ENCODE measurements at places on chromosomes 2 and 18. TPM values are rescaled to one million over a fixed set of nuclear protein-coding genes. Genes with fewer than 3 reads are reported as not detected.

DNA sequence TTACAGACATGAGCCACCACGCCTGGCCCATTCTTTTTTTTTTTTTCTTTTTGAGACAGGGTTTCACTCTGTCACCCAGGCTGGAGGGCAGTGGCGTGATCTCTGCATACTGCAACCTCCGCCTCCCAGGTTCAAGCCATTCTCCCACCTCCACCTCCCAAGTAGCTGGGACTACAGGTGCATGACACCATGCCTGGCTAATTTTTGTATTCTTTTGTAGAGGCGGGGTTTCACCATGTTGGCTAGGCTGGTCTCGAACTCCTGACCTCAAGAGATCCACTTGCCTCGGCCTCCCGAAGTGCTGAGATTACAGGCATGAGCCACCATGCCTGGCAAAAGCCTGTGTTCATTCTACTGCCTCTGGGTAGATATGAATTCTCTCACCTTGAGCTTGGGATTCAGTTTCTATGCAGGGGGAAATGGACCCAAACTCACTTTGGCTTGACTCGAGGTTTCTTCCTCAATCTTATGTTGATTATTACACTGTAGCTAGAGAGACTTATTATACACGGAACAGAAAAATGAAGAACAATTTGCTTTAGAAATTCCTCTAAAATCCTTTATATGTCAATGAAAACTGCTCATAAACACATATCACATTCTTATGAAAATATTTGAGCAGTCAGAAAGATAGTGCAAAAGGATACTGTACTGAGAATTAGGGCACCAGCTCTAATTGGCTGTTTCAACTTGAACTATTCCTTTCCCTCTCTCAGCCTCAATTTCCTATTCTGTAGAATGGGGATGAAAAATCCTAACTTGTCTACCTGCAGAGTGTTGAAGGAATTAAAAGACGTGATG is 252.3 kb downstream of the MYCN start:
- H3K36me3 ChIP-seq = no peaks in the 10 kb centered on the region
- no peaks in the 10 kb centered on the region for H3K27me3 ChIP-seq
- H3K4me3 ChIP-seq = no peak overlapping the region
- H3K4me1 ChIP-seq = no peaks in the 10 kb centered on the region
- H3K27ac ChIP-seq = no peak overlapping the region

- DNase-seq = no peak
- H3K27me3 ChIP-seq = peaks cover 26% of the 10 kb centered on the region
- no peak overlapping the region for H3K27ac ChIP-seq
- no peak overlapping the region for H3K4me3 ChIP-seq
Measured at GRCh38 chr2:221589696-221590095, 17.6 kb upstream of the EPHA4 start.

DNA sequence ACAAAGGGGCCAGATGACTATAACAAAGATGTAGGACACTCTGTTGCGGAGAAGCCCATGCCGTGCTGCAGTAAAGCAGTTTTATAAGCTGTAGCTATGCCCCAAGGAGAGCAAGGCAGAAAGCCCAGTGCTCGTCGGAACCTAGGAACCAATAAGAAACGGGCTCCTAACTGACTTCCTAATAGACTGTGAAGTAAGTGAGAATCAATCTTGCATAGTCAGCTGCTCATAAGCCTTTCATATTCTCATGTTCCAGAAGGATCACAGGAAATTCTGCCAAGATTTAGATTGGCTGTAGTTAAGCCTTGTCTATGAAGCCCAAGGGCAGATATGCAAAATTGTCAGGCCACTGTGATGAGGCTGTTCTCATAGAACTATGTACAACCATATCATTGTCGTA is 98.4 kb downstream of the RTTN start:
- no peak overlapping the region for H3K4me3 ChIP-seq
- H3K27ac ChIP-seq = no peak overlapping the region
- no peak for DNase-seq

GRCh38 chr18:9021458-9021857 is 81.0 kb upstream of the NDUFV2 start:
- no peaks in the 10 kb centered on the region for H3K27me3 ChIP-seq
- H3K4me1 ChIP-seq = peaks cover 19% of the 10 kb centered on the region
- no peaks in the 10 kb centered on the region for H3K36me3 ChIP-seq
- H3K27ac ChIP-seq = no peak overlapping the region
- H3K4me3 ChIP-seq = no peak overlapping the region

GRCh38 chr18:59109375-59109774 is 30.3 kb upstream of the SEC11C start:
- no peaks in the 10 kb centered on the region for H3K36me3 ChIP-seq
- H3K27ac ChIP-seq = no peak overlapping the region
- no peaks in the 10 kb centered on the region for H3K4me1 ChIP-seq
- no peak for DNase-seq
- H3K27me3 ChIP-seq = peaks cover 89% of the 10 kb centered on the region

DNA sequence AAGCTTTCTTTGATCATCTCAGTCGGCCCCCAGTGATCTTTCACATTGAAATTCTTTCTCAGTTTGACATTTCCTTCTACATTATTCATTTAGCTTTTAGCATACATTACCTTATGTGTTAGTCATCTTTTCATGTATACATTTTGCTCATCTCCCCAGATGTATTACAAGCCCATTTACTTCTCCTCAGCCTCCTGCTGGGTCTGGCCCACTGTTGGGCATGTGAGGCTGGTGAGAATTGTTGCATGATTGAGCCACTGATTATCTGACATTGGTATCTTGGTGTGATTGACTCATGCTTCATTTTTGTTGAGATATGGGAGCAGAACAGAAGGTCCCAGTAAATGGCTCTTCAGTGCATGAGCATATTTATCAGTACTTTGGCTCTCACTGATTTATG is 300.1 kb upstream of the DDX18 start:
- DNase-seq = no peak
- no peak overlapping the region for H3K27ac ChIP-seq
- no peaks in the 10 kb centered on the region for H3K36me3 ChIP-seq
- no peaks in the 10 kb centered on the region for H3K4me1 ChIP-seq
- H3K4me3 ChIP-seq = no peak overlapping the region
- no peaks in the 10 kb centered on the region for H3K27me3 ChIP-seq

- DNase-seq = no peak
- H3K27ac ChIP-seq = peak overlapping the region; percentile 60
- H3K4me1 ChIP-seq = peaks cover 39% of the 10 kb centered on the region
- no peaks in the 10 kb centered on the region for H3K27me3 ChIP-seq
- H3K4me3 ChIP-seq = no peak overlapping the region
Measured at GRCh38 chr2:39942950-39943349, 163.9 kb upstream of the THUMPD2 start.

- no peaks in the 10 kb centered on the region for H3K27me3 ChIP-seq
- H3K4me1 ChIP-seq = peaks cover 14% of the 10 kb centered on the region
- no peak overlapping the region for H3K4me3 ChIP-seq
- H3K27ac ChIP-seq = peak overlapping the region; percentile 9
Measured at GRCh38 chr2:105885456-105885855, 140.7 kb downstream of the NCK2 start.

- no peaks in the 10 kb centered on the region for H3K4me1 ChIP-seq
- no peaks in the 10 kb centered on the region for H3K36me3 ChIP-seq
- H3K27ac ChIP-seq = no peak overlapping the region
Measured at GRCh38 chr2:8197101-8197500, 484.8 kb upstream of the ID2 start.

- DNase-seq = no peak
- no peak overlapping the region for H3K4me3 ChIP-seq
- peaks cover 3% of the 10 kb centered on the region for H3K4me1 ChIP-seq
- H3K27me3 ChIP-seq = peaks cover 27% of the 10 kb centered on the region
- no peak overlapping the region for H3K27ac ChIP-seq
Measured at GRCh38 chr2:240111253-240111652, 24.9 kb downstream of the COPS9 start.

- H3K4me1 ChIP-seq = peaks cover 44% of the 10 kb centered on the region
- H3K4me3 ChIP-seq = peak overlapping the region; percentile 47
- no peak for DNase-seq
- H3K27ac ChIP-seq = peak overlapping the region; percentile 99
- no peaks in the 10 kb centered on the region for H3K27me3 ChIP-seq
- no peaks in the 10 kb centered on the region for H3K36me3 ChIP-seq
Measured at GRCh38 chr2:74843899-74844298, 10.0 kb downstream of the HK2 start.

GRCh38 chr18:74840492-74841167 is 243.0 kb downstream of the ZNF407 start:
- H3K36me3 ChIP-seq = no peaks in the 10 kb centered on the region
- H3K4me3 ChIP-seq = no peak overlapping the region
- H3K4me1 ChIP-seq = peaks cover 21% of the 10 kb centered on the region

DNA sequence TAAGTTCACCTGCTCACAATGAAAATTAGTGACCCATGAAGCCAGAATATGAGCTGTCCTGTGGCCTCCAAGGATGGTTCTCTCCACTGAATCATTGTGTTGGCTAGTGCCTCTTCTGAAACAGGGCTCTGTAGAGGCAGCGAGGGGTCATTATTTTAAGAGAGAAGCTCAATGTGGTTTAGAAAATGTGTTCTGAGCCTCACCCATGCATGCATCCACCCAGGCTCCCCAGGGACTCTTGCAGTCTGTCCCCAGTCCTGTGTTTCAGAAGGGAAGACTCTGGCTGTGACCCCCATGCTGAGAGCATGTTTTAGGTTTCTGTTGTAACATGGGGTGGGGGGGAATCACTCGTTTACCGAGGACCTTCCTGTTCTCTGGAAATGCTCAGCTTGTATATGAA is 135.2 kb downstream of the RNF144A start:
- H3K4me1 ChIP-seq = no peaks in the 10 kb centered on the region
- no peak for DNase-seq
- no peak overlapping the region for H3K4me3 ChIP-seq
- H3K36me3 ChIP-seq = no peaks in the 10 kb centered on the region

- H3K27ac ChIP-seq = no peak overlapping the region
- H3K4me3 ChIP-seq = no peak overlapping the region
- H3K4me1 ChIP-seq = peaks cover 1% of the 10 kb centered on the region
- peaks cover 4% of the 10 kb centered on the region for H3K27me3 ChIP-seq
- no peak for DNase-seq
- no peaks in the 10 kb centered on the region for H3K36me3 ChIP-seq
Measured at GRCh38 chr18:27136208-27136535, 48.9 kb downstream of the CHST9 start.

GRCh38 chr2:239826376-239826775 is 198.8 kb downstream of the NDUFA10 start:
- H3K4me3 ChIP-seq = no peak overlapping the region
- H3K36me3 ChIP-seq = no peaks in the 10 kb centered on the region
- no peaks in the 10 kb centered on the region for H3K4me1 ChIP-seq
- H3K27me3 ChIP-seq = no peaks in the 10 kb centered on the region
- peak; percentile 70 for DNase-seq

DNA sequence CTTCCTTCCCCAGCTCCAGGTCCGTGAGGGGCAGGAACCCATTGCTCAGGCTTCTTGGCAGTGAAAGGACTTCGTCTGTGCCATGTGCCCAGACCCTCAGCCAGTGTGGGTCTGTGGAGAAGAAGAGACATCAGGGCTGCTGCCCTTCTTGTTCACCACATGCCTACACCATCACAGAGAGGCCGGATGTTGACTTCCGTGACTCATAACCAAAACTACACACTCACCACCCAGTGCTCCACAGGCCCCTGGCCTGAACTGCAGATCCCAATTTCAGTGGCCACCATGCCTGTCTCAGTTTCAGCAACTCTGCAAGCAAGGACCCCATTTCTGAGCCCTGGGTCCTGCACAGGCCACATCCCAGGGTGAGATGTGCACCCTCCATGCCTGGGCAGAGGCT is 332.6 kb upstream of the SALL3 start:
- H3K27ac ChIP-seq = no peak overlapping the region
- no peak for DNase-seq
- no peaks in the 10 kb centered on the region for H3K27me3 ChIP-seq
- no peaks in the 10 kb centered on the region for H3K4me1 ChIP-seq

DNA sequence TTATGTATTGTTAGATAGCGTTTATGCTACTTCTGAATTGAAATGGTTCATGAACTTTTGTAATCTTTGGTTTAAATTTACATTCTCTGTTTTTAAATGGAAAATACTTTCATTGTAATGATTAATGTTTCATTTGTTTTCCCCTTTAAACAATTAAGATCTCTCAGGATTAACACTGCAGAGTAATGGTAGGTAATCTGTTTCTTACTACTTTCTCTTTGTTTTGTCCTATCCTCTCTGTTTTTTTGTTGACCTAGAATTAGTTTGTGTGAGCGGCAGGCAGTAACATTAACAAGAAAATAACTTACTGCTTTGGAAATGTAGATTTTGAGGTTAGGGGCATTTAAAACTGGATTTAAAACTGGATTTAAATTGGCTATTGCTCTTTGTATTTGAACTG is 19.1 kb downstream of the SMAD4 start:
- DNase-seq = no peak
- peaks cover 20% of the 10 kb centered on the region for H3K36me3 ChIP-seq
- peaks cover 22% of the 10 kb centered on the region for H3K4me1 ChIP-seq
- H3K27ac ChIP-seq = no peak overlapping the region
- H3K27me3 ChIP-seq = no peaks in the 10 kb centered on the region

GRCh38 chr18:24992491-24992890 is 359.5 kb downstream of the ZNF521 start:
- H3K4me1 ChIP-seq = peaks cover 12% of the 10 kb centered on the region
- no peak overlapping the region for H3K4me3 ChIP-seq
- H3K27ac ChIP-seq = no peak overlapping the region
- H3K36me3 ChIP-seq = no peaks in the 10 kb centered on the region
- no peaks in the 10 kb centered on the region for H3K27me3 ChIP-seq

- peaks cover 2% of the 10 kb centered on the region for H3K36me3 ChIP-seq
- H3K4me3 ChIP-seq = no peak overlapping the region
- no peak overlapping the region for H3K27ac ChIP-seq
- peaks cover 20% of the 10 kb centered on the region for H3K4me1 ChIP-seq
- H3K27me3 ChIP-seq = no peaks in the 10 kb centered on the region
Measured at GRCh38 chr2:71129114-71129901, 721 bp downstream of the MCEE start.

- H3K27me3 ChIP-seq = no peaks in the 10 kb centered on the region
- H3K4me3 ChIP-seq = no peak overlapping the region
- H3K27ac ChIP-seq = no peak overlapping the region
- H3K4me1 ChIP-seq = peaks cover 41% of the 10 kb centered on the region
- no peak for DNase-seq
Measured at GRCh38 chr2:201261471-201261870, 1.1 kb downstream of the CASP8 start.

- no peaks in the 10 kb centered on the region for H3K36me3 ChIP-seq
- H3K4me1 ChIP-seq = no peaks in the 10 kb centered on the region
- no peak overlapping the region for H3K4me3 ChIP-seq
- peak; percentile 46 for DNase-seq
- no peak overlapping the region for H3K27ac ChIP-seq
Measured at GRCh38 chr2:16302431-16303272, 362.3 kb downstream of the MYCN start.

- H3K36me3 ChIP-seq = no peaks in the 10 kb centered on the region
- DNase-seq = no peak
- H3K27ac ChIP-seq = no peak overlapping the region
- no peaks in the 10 kb centered on the region for H3K4me1 ChIP-seq
- peaks cover 70% of the 10 kb centered on the region for H3K27me3 ChIP-seq
Measured at GRCh38 chr2:10482913-10483312, 34.8 kb upstream of the ODC1 start.

Gene PGAP1
- 21.3 TPM for total RNA-seq

Gene UGT1A8
- not detected for total RNA-seq

Gene PUM2
- total RNA-seq = 82.2 TPM

Gene SULT1C4
- total RNA-seq = 6.0 TPM

Gene ANKRD62
- total RNA-seq = not detected

Gene PLA2R1
- total RNA-seq = 78.9 TPM

Gene SYT4
- not detected for total RNA-seq

Gene ACKR3
- total RNA-seq = 40.5 TPM

Gene TSPYL6
- not detected for total RNA-seq

Gene KCNG2
- total RNA-seq = not detected

Data from osteocyte (in vitro differentiated cells).